ENCODE measurements at places on chromosomes 2 and 18.
A peak's percentile ranks its signal among the peaks of the same experiment; 100 is the strongest.

- DNase-seq, result peak; percentile 16
These were observed 348.7 kb upstream of the CDH20 start for GRCh38 chr18:60984510-60984909.

DNA sequence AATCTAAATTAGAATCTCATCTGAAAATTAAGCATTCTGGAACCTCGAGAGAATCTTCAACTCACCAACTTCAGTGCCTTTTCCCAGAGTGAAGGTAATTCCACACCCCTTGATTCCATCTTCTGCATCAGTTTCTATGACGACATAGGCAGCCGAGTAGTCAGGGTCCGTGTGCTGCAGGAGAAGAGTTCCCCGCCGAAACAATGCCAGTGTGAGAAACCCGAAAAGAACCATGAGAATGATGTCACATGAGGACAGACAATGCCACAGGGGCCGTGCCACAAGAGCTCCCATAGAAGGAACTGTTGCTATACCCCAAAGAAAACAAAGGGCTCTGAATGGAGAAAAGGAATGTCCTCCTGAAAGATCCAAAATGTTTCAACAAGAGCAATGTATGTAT lies 6.0 kb downstream of the ENOSF1 start:
- no peak for DNase-seq

DNA sequence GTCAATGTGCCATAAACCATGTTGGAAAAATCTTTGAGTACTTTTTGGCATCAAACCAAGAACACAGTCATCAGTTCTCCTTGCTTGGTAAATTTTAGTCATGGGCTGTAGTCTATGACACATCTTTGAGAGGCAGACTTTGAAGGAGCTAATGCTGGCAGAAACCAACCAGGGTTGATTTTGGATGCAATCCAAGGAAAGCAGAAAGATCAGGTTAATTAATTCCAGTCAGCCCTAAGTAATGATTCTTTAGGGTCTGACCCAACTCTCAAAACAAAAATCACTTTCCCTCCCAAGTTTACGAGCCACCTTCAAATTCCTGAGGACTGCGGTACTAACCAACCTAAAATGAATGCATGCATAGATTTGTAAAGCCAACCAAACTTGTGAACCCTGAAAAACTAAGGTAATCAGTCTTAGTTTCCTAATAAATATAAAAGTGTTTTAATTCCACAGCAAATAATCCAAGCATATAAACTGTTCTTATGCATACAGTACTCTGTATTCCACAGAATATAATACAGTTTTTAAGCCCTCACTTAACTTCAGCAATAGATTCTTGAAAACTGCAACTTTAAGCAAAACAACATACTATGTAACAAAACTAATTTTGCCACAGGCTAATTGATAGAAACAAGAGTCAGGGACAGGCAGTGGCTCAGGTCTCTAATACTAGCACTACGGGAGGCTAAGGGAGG lies 22.0 kb downstream of the AP1S3 start:
- DNase-seq, result peak; percentile 68

GRCh38 chr2:41109744-41110143 lies 657.9 kb upstream of the SLC8A1 start:
- no peak for DNase-seq

DNA sequence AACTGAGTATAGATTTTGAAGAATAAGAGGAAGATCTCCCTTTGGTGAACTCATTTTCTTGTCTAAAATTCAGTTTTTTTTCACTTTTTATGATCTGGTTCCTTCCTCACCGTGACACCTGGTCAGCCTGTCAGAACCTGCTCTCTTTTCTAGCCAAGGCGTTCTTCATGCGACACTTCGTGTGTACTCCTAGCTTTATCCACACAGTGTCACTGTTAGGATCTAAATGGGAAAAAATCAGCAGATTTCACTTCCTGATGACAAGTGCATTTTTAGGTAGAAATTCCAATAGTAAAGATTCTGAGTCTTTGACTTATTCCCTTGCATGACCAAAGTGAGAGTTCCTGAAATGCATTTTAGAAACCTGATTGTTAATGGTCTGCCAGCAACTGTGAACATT lies 89.8 kb downstream of the KLHL14 start:
- DNase-seq, result no peak

GRCh38 chr18:3451989-3452749 lies 2.2 kb downstream of the TGIF1 start:
- DNase-seq, result peak; percentile 73

GRCh38 chr2:11073251-11073650 lies 82.0 kb upstream of the SLC66A3 start:
- DNase-seq, result peak; percentile 50

DNA sequence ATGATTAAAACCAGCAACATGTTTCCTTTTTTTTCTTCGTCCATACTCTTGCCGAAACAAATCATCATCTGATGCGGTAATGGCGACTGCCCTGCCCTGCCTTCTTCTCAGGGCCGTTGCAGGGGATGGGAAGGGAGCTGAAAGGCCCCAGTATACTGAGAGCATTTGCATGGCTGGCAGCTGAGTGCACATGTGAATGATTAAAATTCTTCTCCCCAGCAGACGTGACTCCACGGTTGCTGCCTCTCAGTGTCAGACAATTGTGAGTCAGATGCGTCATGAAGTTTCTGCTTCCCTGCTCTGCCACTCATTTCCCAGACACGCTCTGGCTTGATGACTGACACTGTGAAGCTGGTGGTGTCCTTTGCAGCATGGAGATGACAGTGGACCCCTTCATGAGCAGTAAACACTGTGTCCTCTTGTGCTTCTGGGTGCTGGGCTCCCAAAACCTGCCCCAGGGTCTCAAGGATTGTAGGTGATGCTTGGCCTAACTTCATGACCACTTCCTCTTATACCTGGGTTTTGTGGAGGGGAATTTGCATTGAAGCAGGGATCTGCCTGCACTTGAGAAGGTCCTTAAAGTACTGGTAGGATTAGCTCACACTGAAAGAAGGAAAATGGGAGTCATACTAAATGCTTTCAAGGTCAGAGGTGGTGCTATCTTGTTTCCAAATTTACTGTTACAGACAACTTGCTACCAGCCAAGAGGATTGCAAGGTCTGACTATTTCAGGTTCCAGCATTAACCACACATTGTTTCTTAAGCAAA lies 222.5 kb upstream of the COPS8 start:
- no peak for DNase-seq

GRCh38 chr2:73910873-73911547 lies 15.7 kb upstream of the DGUOK start:
- DNase-seq, result no peak

- DNase-seq, result no peak
These were observed 199.7 kb upstream of the PID1 start for GRCh38 chr2:229470781-229471180.

GRCh38 chr18:37869051-37869450 lies 303.5 kb upstream of the CELF4 start:
- no peak for DNase-seq

GRCh38 chr2:32498306-32498705 lies 129.5 kb upstream of the TTC27 start:
- no peak for DNase-seq

DNA sequence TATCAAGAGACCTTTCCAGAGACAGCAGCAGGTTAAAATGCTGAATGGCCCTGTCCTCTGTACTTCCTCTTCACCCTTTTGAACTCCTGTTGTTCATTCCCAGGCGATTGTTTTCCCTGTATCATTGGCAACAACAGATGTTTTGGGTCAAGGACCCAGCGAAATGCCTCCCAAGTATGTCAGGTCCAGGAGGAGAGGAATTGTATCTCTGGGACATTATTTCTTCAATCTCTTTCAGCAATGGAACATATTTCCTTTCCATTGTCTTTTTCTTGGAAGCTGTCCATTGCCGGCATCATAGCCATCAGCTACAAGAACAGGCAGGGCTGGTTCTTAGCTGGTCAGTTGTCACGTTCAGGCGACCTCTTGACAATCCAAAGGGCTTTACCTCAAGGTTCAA lies 76.2 kb downstream of the NRP2 start:
- no peak for DNase-seq

- no peak for DNase-seq
These were observed 157.6 kb downstream of the LRATD1 start for GRCh38 chr2:14790041-14790640.

DNA sequence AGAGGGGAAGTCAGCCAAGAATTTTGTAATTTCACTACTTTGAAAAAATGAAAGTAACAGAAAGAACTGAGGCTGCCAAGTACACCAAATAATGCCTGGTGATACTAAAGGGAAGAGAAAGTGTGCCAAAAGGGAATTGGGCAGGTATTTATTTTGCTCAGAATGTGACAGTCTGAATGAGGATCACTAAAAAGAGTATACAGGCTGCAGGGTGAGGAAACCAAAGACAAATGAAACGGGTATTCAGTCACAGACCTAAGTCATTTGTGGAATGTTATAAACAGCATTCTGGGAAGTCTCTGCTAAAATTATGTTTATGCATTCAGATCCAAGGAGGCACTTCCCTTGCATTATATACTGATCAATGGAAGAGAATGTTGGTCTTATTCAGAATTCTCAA lies 418.6 kb upstream of the SLC39A10 start:
- no peak for DNase-seq

GRCh38 chr2:160790738-160791137 lies 297.1 kb upstream of the RBMS1 start:
- no peak for DNase-seq

GRCh38 chr2:105746177-105747080 lies 1.7 kb downstream of the NCK2 start:
- peak; percentile 58 for DNase-seq

DNA sequence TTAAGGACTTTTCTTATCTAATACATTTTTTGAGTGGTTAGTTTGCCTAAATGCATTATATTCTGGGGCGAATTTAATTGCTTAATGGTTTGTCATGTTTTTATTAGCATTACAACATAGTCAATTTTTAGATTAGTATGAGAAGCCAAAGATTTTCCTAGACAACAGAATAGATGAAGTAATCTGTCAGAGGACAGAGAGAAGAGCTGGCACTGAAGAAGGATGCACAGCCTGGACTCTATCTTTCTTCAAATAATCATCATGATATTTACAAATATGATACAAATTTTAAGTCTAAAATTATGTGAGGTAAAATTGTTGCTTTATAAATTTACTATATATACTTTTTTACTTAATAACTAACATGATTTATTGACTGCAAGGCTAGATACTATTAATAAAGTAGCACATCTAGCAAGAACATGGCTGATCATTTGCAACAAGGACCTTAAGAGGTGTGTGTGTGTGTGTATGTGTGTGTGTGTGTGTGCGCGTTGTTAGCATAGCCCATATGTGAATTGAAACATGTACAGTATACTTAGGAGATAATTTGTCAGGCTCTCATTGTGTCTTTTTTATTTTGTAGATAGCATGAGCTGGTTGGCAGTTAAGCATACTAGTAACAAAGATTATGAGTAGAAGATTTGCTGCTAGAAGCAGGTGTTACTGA lies 752.2 kb downstream of the DCDC2C start:
- DNase-seq, result no peak

- no peak for DNase-seq
These were observed 86.0 kb downstream of the TAF4B start for GRCh38 chr18:26312199-26312598.

- DNase-seq, result no peak
These were observed 20.5 kb downstream of the GRB14 start for GRCh38 chr2:164600763-164601162.

GRCh38 chr2:241977557-241978300 lies 108.2 kb downstream of the RTP5 start:
- no peak for DNase-seq

GRCh38 chr2:241906826-241907570 lies 37.5 kb downstream of the RTP5 start:
- DNase-seq, result no peak

GRCh38 chr2:154447727-154448418 lies 250.6 kb upstream of the KCNJ3 start:
- no peak for DNase-seq

DNA sequence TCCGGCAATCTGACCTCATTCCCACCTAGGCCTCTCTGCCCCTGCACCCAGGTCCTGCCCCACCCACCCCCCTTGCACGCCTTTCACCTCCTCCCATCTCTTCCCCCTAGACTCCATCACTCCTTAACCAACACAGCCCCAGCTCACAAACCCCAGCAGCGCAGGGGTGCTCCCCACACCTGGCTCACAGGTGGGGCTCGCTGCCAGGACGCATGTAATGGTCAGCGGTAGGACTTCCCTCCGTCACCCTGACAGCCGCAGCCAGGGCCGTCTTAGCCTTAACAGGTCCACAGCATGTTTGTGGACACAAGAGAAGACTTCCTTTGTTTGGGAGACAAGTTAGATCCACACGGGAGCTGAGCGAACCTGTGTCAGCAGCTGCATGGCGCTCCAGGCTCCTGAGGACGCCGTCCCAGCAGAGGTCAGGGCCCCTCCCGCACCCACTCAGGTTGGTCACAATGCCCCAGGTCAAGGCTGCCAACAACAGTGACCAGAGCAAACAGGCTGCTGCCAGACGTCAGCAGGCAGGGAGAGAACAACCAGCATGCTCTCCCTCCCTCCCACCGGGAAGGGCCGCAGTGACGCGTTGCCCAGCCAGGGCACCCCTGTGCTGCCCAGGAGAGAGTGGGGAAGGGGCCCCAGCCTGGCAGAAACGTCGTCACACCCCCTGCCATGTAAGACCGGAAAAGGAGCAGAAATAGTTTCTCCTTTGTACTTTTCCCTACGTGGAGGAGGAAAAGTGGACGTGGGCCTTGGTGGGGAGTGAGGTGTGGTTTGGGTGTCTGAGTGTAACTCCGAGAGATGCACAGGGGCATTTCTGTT lies 68.0 kb downstream of the PXDN start:
- DNase-seq, result no peak

DNA sequence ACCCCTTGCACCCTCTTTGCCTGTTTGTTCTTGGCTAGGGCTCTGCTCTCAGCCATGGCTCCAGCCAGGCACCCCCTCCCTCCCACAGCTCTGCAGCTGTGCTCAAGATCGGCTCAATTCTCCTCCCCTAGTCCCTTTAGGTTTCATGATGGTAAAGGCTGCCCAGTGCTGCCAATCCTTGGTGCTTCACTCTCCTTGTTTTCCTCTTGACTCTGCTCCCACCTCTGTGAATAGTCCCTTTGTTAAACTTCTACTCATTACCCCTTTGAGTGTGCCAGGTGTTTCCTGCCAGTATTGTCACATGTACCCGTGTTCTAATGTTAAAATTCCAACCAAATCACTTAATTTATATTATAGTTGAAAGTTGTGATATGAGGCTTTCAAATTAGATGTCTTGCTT lies 101.0 kb upstream of the CERS6 start:
- no peak for DNase-seq

- DNase-seq, result no peak
These were observed 482.0 kb downstream of the PTPRM start for GRCh38 chr18:8049147-8049546.

- no peak for DNase-seq
These were observed 154.3 kb downstream of the TTC32 start for GRCh38 chr2:19747310-19748072.

DNA sequence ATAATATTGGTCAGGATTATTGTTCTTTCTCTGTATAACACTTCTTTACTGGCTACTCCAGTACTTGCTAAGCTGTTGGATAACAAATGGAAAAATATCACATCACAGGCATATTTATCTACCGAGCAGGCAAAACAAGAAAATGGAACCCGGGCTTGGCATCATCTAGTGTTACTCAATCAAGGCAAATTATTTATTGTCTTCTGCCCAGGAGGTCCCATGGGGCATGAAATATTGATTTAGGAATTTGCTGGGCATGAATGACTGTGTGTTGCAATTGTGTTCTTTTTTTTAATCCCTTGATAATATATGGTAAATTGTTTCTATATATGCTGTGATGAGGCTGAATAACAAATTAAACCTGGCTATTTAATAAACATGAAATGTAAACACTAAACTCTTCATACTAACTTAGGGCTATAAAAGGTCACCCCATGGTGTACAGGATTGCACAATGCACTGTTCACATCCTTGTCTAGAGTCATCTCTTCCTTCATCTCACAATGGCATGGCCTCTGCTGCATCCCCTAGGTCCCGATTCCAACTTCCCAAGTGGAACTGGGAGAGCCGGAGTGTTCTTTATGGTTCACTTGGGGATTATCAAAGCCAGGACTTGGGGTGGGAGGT lies 2.2 kb upstream of the PARD3B start:
- DNase-seq, result no peak

Data from urothelium cell line (cell line).